Stimulated activated CD8-positive, alpha-beta memory T cell treated with anti-CD3 and anti-CD28 coated beads, Interleukin-4, amount 100 ng/mL, for 24 hours (primary cell): ENCODE measurements at places on chromosomes 3 and 15.

DNA sequence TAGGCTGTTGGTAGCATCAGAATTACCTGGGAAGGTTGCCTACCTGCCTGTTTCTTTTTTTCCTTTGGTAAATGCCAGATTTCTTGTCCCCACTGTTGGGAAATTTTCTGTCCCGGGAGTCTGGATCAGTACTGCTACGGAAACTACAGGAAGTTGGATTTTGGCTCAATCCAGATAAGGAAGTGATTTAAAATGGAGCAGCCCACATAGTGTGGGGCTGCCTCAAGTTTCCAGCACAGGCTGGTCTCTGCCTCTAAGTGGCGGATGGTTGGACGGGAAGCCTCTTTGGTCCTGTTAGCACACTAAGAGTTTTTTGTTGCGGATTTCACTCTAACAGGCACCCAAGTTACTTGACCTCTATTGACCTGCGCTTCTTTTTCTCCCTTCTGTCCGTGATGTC lies 54.7 kb downstream of the EEFSEC start:
- no peak for DNase-seq

DNA sequence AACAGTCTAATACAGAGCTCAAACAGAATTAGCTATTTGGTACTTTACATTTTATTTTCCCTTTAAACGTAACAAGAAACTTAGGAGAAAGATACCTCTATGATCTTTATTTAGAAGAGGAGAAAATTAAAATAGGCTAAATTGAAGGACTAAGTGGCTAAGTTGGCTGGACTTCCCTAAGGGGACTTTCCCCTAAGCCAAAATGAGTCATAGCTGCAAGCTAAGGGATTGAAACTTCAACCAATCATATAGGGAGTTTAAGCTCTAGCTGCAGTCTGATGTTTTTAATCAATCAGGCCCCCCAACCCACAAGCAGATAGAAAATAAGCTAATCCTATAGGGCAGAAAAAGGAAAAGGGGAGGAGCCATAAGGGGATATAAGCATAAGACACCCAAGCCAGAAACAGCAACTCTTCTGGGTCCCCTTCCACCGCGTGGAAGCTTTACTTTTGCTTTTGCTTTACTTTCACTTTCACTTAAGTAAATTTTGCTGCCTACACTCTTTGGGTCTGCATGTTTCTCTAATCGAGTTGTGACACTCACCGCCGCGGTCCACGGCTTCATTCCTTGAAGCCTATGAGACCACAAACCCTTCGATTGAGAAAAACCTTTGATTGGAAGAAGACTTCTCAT lies 1108.5 kb upstream of the EPHA6 start:
- no peak for DNase-seq

- DNase-seq = no peak
Measured at GRCh38 chr3:23762214-23762613, 43.5 kb upstream of the UBE2E1 start.

- DNase-seq = no peak
Measured at GRCh38 chr15:77179541-77179998, 108.7 kb upstream of the TSPAN3 start.

DNA sequence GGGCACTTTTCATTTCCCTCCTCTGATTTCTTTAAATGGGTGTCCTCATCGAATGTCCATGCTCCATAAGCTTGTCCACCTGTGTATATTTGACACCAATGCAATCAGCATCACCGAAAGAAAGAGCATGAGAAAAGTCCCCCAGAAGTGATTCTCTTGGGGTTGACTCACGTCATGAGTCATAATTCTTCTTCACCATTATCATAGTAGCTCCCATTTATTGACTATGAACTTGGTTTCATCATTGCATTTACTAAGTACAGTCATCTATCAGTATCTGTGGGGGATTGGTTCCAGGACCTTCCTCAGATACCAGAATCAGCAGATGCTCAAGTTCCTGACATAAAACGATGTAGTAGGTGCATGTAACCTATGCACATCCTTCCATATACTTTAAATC lies 372.5 kb upstream of the CFAP20DC start:
- DNase-seq = no peak

GRCh38 chr3:60081381-60082095 lies 1031.7 kb upstream of the CFAP20DC start:
- no peak for DNase-seq

DNA sequence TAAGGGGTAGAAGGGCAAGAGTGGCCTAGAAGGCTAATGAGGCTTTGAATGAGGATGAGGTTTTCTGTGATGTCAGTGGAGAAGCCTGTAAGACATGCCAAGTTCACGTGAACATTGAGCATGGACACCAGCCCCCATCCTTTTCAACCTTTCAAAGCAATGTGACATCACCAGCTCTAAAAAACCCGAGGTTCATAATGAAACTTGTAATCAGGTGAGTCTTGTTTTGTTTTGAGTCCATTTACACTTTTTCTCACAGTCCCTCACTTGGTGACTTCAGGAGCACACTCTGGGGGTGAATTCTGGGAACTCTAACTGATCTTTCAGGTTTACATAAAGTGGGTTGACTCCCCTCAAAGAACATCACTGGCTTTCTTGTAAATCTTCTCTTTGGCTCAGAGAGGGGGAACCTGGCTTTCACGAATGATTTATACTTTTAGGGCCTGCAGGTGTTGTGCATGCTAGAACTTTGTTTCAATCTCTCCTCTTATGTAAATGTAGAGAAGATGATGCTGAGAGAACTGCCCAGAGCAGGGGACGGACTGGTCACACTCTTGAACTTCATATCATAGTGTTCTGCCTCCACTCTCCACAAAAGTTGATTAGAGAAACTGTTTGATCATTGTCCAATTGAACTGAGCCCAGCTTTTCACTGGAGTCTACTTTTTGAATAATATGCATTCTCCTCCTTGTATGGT lies 224.7 kb upstream of the SATB1 start:
- no peak for DNase-seq

- no peak for DNase-seq
Measured at GRCh38 chr3:174346571-174346970, 512.6 kb upstream of the NAALADL2 start.

GRCh38 chr3:13167064-13167743 lies 94.0 kb upstream of the IQSEC1 start:
- no peak for DNase-seq

- no peak for DNase-seq
Measured at GRCh38 chr15:80967991-80968510, 21.6 kb downstream of the MESD start.

GRCh38 chr3:194998417-194998816 lies 272.5 kb downstream of the XXYLT1 start:
- DNase-seq = no peak

- no peak for DNase-seq
Measured at GRCh38 chr15:88303395-88303794, 46.9 kb upstream of the NTRK3 start.

GRCh38 chr15:82140886-82141285 lies 95.1 kb upstream of the MEX3B start:
- no peak for DNase-seq

DNA sequence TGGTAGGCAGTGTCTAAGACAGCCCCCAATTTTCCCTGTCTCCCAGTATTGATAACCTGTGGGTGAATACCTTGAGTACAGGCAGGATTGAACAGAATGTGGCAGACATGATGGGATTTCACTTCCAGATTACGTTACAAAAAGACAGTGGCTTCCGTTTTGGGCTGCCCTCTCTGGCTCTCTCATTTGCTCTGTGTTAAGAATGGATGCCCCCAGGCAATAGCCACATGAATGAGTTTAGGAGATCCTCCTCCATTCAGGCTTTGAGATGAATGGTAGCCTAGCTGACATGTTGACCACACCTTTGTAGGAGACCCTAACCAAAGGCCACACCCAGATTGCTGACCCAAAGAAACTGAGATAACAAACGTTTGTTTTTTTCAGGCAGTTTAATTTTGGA lies 34.3 kb downstream of the UBXN7 start:
- no peak for DNase-seq

GRCh38 chr3:102090721-102091045 lies 241.4 kb downstream of the NFKBIZ start:
- no peak for DNase-seq

- no peak for DNase-seq
Measured at GRCh38 chr3:171687064-171687463, 123.2 kb downstream of the PLD1 start.

DNA sequence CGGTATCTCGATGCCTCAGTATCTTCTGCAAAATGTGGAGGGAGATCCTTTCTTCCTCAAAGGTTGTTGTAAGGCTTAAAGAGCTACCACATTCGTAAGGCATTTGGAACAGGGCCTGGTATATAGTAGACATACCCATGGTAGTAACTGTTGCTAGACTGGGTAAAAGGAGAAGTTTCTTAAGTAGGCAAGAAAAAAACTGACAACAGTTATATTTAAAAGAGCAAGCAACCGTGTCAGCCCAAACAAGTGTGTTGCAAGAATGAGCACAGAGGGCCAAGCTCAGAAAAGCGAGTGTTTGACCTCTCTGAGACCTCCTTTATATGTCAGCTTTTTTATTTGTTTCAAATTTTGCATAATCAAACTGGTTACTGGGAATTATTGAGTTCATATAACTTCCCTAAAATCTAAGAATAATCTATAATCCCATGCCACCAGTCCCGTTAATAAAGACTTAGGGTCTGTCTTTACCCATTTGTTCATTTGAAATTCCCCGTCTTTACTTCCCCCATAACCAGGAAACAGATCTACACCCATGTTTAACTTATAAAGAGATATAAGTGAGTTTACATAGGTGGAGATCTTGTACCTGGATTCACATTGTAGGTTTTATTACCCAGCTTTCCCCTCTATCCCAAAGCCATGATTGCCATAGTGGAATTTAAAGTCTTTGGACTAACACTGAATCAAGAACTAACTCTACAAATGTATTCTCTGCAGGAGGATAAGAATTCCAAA lies 7.3 kb downstream of the B3GNT5 start:
- DNase-seq = no peak

DNA sequence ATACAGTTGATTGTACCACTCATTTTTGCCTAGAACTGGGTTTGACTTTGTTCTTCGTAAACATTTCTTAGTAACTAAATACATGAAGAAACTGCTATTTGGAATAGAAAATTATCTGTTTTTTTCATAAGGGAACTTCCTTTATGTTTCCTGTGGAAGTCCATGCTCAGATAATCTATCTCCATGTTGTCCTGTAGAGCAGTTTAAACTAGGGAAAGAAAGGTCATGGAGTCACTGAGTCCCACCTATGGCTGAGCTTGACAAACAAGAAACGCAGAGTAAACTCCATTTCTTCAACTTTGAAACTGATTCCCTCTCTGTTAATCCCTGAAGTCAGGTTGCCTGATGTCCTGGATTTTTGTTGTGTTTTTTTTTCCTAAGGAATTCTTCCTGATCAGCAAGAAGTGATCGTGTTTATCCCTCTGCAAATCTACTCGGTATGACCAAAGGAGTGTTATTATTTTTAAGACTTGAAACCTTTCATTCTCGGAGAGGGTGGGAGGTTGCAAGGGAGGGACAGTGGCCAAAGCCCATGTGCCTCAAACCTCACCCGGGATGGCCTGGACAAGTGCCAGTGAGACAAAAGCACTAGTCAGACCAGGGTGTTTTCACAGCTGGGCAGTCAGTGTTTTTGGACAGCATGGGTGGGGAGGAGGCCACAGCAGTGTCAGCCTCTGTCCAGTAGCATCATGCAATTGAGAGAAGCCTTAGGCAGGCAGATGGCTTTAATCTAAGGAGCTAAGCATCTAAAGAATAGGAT lies 129.8 kb upstream of the PHLDB2 start:
- DNase-seq = no peak

GRCh38 chr15:39495871-39496840 lies 84.7 kb upstream of the THBS1 start:
- no peak for DNase-seq

- DNase-seq = no peak
Measured at GRCh38 chr3:170484869-170485268, 66.2 kb downstream of the CLDN11 start.

DNA sequence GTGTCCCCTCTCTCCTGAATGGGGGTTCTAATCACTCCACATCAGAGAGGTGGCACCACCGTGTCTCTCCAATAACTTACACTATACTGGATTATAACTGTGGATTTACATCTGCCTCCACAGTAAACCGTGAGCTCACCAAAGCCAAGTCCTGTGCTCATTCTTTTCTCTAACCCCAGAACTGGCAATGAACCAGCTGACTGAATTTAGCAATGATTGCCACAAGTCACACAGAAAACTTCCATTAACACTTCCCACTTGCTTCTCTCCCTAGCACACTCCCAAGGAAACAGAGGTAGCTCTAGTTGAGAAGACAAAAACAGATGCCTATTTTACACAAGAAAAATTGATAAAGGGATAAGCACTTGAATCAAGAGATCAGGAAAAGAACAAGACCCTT lies 361.3 kb downstream of the ULK4 start:
- DNase-seq = no peak

GRCh38 chr15:79970624-79971434 lies at the start of gene BCL2A1:
Gene BCL2A1, minus strand, starts transcription at chr15:79971196. Its CDS starts 77 bp downstream, at chr15:79971119.
- no peak for DNase-seq

- DNase-seq = no peak
Measured at GRCh38 chr3:71039332-71039731, 544.2 kb downstream of the FOXP1 start.

- DNase-seq = no peak
Measured at GRCh38 chr15:22939652-22940061, 40.5 kb downstream of the CYFIP1 start.

DNA sequence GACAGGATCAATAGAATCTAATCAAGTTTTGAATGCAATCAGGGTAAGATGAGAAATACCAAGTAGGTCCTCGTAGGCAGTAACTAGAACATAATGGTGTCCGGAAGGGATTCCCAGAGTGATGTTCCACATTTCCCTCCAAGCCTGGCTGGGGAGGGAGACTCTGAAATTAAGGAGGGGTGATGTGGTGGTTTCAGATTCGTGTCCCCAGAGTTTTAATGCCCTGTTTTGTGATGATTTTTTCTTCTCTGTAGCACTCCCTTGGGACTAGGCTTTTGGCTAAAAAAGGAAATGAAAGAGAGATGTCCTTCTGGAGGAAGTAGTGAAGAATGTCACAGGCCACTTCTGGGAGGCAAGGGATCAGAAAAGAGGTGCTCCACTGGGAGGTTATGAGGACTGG lies 108.3 kb upstream of the CACNA2D3 start:
- DNase-seq = no peak

DNA sequence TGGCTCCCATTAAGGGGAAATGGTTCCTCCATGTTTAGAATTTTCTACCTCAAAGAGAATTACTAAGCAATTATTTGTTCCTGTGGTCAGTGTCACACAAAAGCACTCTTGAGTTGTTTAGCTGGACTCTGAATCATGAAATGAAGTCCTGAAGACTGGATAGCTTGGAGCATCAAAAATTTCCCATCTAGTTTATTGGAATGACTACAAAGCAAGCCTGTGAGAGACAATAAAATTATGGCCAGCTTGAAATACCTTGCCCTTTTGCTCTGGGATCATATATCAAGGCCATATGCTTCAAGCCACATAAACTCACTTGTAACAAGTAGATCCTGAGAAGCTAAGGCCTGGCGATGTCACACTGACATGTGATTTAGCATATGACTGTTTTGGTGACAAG lies 292.3 kb downstream of the TIGIT start:
- DNase-seq = no peak

DNA sequence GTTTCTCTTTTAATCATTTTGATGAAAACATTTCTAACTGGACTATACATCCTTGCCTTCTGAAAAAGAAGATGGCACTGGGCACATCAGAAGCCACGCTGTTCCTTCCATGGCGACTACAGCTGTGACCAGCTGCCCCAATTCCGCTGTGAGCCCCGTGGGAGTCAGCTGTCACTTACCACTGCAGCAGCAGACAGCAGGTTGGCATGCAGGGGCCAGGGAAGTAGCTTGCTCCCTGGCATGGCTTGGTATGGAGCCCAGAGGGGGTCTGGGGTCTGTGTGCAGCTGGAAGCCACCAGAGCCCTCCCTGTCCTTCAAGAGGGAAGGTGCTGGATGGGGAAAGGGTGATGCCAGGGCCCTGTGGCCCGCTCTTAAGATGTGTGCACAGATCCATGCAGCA lies 4.5 kb upstream of the ZXDC start:
- DNase-seq = no peak

- DNase-seq = no peak
Measured at GRCh38 chr15:80855206-80855605, 76.0 kb downstream of the CEMIP start.
